Liver (tissue), 10 donors: ENCODE measurements at places on chromosomes 4 and X. TPM values are rescaled to one million over a fixed set of nuclear protein-coding genes. Genes with fewer than 3 reads are reported as not detected.

GRCh38 chrX:138723301-138723700 is 11.8 kb upstream of the FGF13 start:
- no peak for DNase-seq

DNA sequence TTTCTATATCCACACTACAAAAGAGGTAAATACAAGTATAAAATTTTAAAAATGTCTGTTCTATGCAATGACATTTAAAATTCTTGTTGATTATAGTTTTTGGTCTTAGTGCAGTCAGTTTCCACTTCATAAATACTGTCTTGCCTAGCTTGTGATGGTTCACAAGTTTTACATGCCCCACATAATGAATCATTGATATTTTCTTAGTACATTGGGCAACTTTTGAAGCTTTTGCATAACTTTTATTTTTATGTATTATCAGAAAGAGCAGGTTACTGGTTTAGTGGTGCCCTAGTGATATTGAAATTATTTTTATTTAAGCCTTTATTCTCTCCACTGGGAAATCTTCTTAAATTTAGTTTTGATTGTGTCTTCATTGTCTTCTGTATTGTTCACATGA is 388.0 kb downstream of the CCSER1 start:
- DNase-seq, result no peak

DNA sequence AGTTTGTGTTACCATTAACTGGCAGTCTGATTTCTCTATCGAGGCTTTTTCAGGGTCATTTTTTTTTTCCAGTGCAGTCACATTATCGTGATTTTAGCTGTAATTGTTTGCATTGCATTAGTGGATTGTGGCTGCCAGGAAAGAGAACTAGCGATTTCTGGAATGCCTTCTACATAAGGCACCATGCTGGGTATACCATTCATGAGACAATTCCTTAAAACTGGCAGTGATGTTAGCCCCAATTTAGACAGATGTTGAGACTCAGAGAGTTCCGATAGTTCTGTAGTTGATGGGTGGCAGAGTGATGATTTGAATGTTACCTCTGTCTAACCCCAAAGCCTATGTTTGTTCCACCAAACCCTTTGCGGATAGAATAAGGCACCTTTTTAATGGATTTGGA is 175.4 kb upstream of the TENM3 start:
- no peak for DNase-seq

HADH gene
- total RNA-seq, result 27.5 TPM

CCDC110 gene
- 1.5 TPM for total RNA-seq
